ENCODE measurements at places on chromosomes 13 and 19.

DNA sequence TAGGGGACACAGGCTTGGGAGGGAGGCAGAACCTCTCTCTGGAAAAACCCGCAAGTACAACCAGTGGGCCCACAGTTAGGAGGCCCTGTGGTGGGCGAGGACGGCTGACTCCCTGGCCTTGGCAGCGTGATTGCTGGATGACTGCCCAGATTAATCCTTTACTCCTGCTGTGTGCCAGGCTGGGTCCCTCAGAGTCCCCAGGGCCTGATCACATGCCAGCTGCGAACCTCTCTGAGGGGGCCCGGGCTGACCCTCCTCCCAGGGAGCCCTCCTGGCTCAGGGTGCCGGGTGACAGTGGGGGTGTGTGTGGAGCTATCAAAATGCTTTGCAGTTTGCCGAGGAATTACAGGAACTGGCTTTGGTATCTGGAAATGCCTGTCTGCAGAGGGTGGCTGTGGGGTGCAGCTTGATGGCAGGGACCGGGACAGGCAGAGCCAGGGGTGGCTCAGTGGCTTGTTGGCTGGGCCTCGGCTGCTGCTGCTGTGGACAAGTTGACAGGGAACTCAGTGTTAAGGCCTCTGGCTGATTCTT, 48.9 kb downstream of the DNM2 start:
- no peak for DNase-seq

- no peak for DNase-seq
Measured at GRCh38 chr13:110413676-110414040, 106.6 kb downstream of the COL4A2 start.

- no peak for DNase-seq
Measured at GRCh38 chr19:17865364-17866311, 5.9 kb downstream of the RPL18A start.

- DNase-seq = no peak
Measured at GRCh38 chr13:106423530-106423929, 111.9 kb downstream of the EFNB2 start.

- DNase-seq = no peak
Measured at GRCh38 chr13:73698859-73699258, 435.3 kb downstream of the KLF12 start.

DNA sequence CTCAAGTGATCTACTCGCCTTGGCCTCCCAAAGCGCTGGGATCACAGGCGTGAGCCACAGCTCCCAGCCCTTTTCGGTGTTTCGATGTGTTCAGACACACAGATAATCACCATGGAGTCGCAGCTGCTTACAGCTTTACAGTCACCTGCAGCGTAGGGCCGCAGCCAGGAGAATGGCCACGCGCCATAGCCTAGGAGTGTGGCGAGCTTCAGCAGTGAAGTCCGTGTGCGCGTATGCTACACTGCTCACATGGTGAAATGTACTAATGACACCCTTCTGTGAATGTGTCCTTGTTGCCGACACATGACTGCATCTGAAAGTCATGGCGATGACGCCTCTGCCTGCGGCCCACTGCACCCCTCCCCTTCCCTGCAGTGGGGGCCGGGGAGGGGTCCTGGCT, 23.6 kb downstream of the AP3D1 start:
- DNase-seq = no peak

DNA sequence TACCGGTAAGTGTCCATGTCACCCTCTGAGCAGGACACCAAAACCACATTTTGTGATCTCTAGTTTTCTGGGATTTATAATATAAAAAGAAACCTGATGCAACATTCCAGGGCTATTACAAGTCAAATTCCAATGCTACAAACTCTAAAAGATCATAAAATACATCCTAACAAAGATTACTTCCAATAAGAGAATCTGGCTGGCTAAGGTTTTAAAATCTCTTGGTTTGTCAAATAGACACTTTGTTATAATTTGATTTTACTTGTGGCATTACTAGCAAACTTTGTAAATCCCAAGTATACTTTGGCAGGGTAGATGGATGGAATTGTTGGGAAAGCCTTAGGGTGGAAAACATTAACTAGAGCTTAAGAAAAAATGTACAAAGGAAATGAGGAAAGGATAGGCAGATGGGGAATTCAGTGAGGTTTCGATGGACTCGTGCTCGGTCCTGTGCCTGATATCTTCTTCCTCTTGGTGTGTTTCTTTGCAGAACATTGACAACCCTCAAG, 74.0 kb upstream of the POMP start:
- no peak for DNase-seq

- DNase-seq = no peak
Measured at GRCh38 chr19:1282588-1283206, 3.0 kb upstream of the EFNA2 start.

GRCh38 chr13:26923824-26924605, 163.4 kb upstream of the GPR12 start:
- DNase-seq = no peak

- no peak for DNase-seq
Measured at GRCh38 chr13:38421590-38422560, 72.2 kb downstream of the UFM1 start.

GRCh38 chr19:38047641-38048040, 140.6 kb downstream of the SIPA1L3 start:
- no peak for DNase-seq

DNA sequence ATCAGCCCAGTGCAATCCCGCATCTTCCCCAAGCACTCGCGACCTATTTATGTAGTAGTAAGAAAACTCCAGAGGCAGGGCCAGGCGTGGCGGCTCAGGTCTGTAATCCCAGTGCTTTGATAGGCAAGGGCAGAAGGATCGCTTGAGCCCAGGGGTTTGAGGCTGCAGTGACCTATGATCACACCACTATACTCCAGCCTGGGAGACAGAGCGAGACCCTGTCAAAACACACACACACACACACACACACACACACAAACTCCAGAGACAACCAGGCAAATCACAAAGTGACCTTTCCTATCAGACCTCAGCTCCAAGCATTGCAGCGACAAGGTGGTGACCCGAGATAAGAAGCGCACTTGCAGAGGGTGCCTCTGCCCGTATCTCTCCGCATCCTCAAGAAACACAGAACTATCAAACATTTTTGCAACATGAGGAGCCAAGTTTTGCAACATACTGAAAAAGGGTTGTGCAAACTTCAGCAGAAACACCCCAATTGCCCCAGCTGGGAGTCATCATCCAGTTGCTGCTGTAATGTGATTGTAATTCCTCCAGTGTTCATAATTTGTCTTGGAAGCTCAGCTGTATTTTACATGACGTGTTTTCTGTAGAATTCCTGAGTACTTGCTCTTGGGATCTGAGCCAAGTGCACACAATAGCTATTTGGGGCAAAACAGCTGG, 8.7 kb upstream of the KLF2 start:
- DNase-seq = no peak

DNA sequence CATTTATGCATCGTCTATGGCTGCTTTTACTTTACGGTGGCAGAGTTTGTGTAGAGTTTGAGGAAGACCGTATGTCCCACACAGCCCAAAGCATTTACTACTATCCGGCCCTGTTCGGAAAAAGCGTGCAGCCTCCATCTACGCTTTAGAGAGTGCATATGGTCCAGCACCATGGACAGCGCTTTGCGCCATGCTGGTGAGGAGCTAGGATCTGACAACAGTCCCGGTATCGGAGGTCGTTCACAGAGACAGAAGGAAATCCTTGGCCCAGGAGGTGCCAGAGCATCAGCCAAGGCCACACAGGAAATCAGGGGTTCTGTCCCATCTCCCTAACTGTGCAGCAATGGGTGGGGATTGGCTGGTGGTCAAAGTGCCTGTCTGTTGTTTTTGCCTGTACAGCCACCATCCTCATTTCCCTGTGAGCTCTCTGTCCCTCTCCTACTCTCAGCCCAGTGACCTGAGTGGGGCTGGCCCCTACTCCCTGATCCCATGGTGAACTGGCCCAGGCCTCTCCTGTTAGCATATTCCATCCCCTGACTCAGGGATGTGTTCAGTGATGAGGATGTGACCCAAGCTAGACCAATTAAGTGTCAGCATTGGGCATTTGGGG, 16.2 kb upstream of the PRODH2 start:
- peak; percentile 43 for DNase-seq

- DNase-seq = no peak
Measured at GRCh38 chr13:28246891-28247290, 108.5 kb downstream of the PAN3 start.

- DNase-seq = no peak
Measured at GRCh38 chr13:110420626-110421025, 113.5 kb downstream of the COL4A2 start.

DNA sequence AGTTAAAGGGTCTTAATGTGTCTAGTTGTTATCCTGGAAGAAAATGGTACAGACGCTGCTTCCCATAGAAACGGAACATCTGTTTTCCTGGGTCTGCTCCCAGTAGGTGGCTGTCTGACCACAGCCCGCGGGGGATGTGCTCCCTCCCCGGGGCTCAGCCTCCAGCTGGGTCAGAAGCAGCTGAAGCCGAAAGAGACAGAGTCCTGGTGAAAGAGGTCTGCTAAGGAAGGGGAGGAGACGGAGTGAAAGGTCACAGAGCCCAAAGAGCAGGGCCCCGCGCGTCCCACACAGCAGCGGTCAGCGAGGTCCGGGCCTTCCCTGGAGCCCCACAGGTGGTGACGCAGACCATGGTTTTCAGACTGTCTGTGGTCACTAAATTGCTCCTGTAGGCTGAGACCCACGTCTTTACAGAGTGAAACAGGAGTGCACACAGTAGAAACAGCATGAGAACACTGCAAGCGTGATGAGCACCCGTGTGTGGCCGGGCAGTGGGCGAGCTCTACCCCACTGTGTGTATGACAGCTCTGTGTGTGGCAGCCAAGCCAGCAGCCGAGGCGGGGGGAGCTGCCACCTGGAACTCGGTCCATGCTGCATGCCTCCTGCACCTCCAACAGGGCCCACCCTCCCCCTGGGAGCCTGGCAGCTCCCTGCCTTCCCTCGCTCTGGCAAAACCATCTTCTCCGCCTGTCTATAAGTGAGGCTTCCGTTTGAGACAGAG, 52.0 kb upstream of the C13orf46 start:
- DNase-seq = no peak

DNA sequence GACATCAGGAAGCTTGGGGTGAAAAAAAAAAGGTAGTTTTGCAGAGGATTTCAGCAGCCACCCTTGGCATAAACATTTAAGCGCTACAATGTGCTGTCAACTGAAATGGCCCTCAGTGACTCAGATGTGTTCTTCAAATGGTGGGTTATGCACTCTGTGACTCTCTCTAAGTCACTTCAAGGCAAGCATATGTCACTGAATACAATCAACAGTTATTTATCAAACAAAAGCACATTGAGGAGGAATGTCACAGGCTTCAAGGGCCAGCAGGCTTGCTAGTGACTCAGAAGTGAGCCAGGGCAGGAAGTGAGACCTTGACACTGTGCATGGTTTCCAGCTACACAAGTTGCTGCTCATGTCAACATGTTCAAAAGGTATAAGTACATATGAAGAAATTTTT, 523.7 kb upstream of the HTR2A start:
- no peak for DNase-seq

GRCh38 chr13:44971656-44972595, 17.3 kb downstream of the NUFIP1 start:
- DNase-seq = no peak

DNA sequence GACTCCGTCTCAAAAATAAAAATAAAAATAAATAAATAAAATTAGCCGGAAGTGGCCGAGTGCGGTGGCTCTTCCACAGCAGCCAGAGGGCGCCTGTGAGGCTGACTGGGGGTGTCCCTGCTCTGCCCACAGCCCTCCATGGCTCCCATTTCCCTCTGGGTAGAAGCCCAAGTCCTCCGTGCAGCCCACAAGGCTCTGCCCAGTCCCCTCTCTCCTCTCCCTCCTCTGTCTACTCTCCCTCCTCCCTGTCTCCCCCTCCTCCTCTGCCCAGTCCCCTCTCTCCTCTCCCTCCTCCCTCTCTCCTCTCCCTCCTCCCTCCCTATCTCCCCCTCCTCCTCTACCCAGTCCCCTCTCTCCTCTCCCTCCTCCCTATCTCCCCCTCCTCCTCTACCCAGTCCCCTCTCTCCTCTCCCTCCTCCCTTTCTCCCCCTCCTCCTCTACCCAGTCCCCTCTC, 20.4 kb downstream of the MISP start:
- no peak for DNase-seq

DNA sequence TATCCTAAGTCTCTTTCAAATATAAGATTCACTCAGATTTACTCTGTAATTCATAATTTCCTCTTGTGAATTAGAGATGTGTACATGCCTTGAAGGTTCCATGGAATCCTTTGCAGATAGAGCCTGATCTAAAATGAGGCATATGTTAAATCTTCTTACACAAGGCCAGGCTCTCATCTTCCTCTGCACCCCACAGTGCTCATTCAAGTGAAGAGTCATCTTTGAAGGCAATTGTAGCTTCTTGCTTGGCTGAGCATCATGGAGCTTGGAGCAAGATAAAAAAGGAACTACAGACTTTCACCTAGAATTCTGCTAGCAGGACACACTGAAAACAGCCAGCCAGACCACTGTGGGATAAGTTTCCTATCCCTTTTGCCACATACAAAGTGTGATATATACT, 566.4 kb downstream of the PCDH9 start:
- DNase-seq = no peak

Data from activated T-helper 1 cell treated with anti-CD3 and anti-CD28 coated beads, Interleukin-12 subunit alpha, Interleukin-12 subunit beta, Interleukin-2, Interleukin-4 antibody, amounts not matched to agents 30 ng/mL and 10 ng/mL and 1 ng/mL, durations not matched to agents 14 hours and 24 hours and 36 hours (primary cell).